CD4-positive, alpha-beta T cell (primary cell): ENCODE measurements at places on chromosomes 3 and 15.

DNA sequence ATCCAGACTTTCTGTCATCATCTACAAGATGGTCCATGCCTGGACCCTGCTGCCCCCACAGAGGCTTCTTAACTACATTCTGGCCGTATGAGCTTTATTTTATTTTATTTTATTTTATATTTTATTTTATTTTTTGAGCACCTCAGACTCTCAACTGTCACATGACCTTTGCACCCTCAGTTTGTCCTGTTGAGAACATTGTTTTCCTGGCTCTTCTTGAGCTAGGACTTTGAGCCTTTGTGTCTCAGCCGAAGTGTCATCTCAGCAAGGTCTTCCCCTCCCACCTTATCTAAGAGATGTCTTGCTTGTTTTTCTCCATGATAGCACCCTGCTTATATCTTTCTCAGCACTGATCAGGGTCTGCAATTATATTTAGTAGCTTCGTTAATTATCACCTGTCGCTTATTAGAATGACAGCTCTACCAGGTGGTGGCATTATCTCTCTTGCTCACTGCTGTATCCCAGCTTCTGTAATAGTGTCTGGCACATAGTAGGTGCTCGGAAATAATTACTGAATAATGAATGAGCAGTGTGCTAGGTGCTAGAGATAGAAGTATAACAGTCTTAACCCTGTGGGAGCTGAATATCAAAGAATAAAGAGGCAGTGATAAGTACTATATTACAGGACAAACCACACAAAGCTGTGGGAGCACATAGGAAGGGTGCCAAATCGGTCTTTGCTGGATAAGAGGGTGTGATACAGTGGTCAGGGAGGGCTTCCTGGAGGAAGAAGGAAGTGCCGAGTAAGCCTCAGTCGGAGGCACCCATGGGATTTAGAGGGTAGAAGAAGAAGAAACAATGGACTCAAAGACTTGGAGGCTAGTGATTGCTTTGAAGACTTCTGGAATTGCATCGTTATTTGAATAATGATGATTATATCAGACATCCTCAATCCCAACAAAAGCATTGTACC is 136.2 kb downstream of the ITPR1 start:
- DNase-seq, result no peak

GRCh38 chr3:48592519-48593087 is 2.5 kb downstream of the COL7A1 start:
- DNase-seq, result no peak

DNA sequence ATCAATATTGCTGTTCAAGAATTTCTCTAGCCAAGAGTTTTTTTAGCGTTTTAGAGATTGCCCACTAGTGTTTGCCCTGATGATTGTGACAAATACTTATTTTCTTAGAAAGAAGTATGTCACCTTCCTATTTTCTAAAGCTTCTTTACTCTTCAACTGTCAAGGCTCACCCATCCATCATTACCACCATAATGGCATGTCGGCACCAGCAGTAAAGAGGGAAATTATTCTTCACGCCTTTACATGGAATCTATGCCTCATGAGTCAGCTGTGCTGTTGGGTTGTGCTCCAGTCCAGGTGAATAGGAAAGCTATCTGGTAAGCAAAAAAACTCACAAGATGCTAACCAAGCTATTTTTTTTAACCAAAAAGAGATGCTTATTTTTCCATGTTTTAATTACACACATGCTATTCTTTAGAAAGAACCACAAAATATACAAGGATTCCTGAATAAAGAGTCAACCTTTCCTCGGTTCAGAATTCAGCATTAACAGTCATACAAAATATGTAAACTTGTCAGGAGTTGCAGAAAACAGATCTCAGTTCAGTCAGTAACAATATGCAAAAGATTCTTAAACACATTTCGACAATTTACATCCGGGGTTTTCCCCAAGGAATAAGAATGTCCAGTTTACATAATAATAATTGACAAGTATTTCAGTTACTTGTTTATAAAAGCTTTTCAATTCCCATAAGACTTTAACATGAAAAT is 128.0 kb downstream of the ATP8B4 start:
- DNase-seq, result no peak

DNA sequence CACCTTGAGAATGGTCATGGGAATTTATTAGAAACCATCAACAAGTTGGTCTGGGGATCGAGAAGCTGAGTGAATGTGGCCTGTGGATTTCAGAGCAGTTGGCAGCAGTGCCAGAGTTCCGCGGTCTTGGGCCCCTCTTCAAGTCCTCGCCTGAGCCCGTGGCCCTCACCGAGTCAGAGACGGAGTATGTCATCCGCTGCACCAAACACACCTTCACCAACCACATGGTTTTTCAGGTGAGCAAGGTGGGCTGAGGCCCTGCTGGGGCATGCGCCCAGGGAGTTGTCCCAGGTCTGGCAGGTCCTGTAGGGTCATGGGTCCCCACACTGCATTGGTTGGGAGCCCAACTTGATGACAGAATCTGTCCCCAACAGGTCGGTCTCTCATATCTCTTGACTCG is 7.0 kb upstream of the HMCES start:
- DNase-seq, result no peak

- DNase-seq, result no peak
Measured at GRCh38 chr3:156643729-156644389, 30.5 kb upstream of the TIPARP start.

GRCh38 chr3:169363318-169364265 is 299.9 kb downstream of the MECOM start:
- no peak for DNase-seq
